ENCODE measurements at places on chromosomes 4 and X.
A peak's percentile ranks its signal among the peaks of the same experiment; 100 is the strongest.

DNA sequence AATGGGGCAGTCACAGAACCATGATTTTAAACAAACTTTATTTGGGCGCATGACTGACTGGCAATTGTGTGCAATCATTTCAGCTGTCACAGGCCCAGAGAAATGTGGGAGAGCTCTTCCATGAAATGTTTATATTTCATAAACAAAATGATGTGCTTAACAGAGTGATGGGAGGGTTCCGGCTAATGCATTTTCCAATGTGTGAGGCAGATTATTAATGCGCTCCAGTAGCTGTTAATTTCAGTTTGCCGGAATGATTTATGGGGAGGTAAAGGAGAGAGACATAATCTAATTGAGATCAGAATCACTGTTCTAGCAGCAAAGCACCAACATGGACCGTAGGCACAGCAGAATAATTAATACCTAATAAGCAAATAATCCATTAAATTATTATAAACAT lies 55.6 kb downstream of the NKX6-1 start:
- DNase-seq: no peak

DNA sequence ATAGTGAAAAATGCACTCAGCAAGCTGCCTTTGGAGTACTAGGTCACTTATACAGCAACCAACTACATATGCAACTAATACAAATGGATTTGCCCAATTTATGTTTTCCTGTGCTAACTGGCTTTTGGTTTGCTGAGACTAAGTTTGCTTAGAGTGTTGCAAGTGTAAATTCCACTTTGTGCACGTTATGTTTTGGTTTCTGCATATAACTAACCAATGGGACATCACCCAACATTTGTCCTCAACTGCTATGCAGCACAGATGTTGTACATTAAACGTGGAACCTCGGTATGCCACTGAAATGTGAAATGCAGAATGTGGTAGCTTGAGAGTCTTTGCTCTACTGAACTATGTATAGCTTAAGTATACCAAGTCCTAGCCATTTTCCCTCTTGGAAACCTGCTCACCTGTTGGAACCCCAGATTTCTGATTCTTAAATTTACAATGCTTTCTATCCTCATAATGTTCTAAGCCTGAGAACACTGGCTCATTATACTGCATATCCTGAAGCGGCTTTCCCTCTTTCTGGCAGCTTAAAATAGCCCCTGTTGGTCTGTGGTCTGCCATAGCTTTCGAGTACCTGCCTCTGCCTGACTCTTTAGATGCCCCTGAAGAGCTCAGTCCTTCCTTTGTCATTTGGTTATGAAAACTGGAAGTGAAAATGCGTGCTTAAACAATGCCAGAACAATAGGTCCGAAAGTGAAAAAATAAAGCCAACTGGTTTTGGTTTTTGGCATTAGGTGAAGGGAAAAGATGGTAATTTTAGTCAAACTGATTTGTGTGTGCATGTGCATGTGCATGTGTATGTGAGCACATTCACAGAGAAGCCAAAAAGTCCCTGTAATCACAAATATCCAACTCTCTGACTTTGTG lies 158.0 kb downstream of the SH2D1A start:
- DNase-seq: no peak

DNA sequence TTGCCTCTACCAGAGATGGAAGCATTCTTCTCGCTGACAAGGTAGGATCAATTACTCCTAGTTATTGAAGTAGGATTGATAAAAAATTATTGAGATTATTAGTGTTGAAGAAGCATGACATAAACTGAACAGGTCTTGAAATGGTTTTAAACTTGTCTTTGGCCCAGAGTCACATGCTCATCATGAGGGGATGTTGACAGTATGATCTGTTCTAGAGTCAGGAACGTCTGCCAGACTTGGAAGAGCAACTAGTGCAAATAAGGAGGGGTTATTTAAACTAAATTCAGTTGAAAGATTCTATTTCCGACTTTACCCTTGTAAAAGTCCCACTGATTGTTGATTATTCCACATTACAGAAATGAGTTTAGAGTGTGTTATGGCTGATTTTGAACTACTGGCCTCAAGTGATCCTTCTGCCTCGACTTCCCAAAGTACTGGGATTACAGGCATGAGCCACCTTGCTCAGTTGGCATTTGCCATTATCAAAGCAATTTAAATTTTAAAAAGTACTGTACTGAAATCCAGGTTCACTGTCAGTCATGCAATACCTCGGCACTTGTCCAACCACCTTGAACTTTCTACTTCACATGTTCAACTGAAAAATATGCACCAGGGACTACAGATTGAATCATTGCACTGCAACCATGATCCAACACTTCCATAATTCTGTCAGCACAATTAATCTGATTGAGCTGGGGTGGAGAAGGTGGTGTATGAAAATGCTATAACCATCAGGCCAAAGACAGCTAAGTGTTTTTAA lies 19.7 kb downstream of the FABP2 start:
- no peak for DNase-seq

DNA sequence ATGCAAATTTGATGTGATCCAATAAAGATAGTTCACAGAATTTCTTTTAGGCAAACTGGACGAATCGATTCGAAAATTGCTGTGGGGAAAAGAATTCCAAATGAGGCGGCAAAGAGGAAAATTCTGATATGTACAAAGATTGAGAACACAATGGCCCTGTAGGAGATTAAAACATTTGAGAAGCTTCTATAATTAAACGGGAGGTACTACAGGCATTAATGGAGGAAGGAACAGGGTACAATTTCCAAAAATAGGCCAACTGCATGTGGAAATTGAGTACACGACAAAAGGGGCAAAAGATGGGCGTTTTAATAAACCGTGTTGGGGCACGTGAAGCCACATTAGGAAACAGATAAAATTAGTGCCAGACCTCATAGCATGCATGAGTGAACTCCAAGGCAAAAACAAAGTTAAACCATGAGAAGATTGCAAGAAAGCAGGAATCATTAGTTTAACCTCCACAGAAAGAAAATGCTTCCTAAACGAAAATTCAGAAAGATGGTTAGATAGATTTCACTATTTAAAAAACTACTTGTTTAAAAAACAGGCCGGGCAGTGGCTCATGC lies 68.4 kb downstream of the DHRSX start:
- DNase-seq: no peak

DNA sequence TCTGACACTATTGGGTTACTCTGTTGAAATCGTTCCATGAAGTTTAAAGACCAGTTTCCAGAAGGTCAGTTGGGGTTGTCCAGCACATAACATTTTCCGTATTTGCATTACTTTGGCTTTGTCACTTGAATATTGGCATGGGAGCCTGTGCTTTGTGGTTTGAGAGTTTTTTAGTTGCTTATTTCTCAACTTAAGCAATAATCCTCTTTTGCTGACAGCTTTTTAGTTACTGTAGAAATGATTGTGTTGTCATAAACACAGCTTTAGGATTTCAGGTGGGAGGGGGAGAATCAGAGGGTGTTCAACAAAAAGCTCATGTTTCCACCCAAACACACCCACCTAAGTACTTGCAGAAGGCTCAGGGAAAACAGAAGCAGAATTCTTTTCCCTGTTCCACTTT lies 210.7 kb upstream of the TLL1 start:
- peak; percentile 77 for DNase-seq

DNA sequence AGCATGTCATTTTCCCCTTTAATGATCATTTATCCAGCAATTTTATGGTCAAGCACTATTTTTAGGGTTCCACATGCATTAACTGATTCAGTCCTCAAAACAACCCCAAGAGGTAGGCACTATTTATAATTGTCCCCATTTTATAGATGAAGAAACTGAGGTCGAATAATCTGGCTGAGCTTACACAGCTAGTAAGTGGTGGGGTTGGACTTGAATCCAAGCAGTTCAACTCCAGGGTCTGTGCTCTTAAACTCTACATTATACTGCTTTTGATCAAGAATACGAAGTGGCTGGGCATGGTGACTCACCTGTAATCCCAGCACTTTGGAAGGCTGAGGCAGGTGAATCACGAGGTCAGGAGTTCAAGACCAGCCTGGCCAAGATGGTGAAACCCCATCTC lies 3.2 kb upstream of the CHRNA9 start:
- no peak for DNase-seq

GRCh38 chrX:154724993-154725756 lies 25.7 kb downstream of the GAB3 start:
- no peak for DNase-seq

GRCh38 chrX:115531818-115532403 lies 29.1 kb upstream of the PLS3 start:
- DNase-seq: no peak

- no peak for DNase-seq
Observed at GRCh38 chr4:9765091-9765490, 16.3 kb upstream of the DRD5 start.

GRCh38 chr4:162140051-162140683 lies 23.6 kb downstream of the FSTL5 start:
- DNase-seq: no peak

GRCh38 chr4:177239878-177240277 lies 69.8 kb upstream of the NEIL3 start:
- DNase-seq: no peak

GRCh38 chr4:132592340-132592739 lies 556.8 kb upstream of the PCDH10 start:
- DNase-seq: no peak

GRCh38 chr4:72858328-72858727 lies 211.2 kb downstream of the COX18 start:
- DNase-seq: no peak

- no peak for DNase-seq
Observed at GRCh38 chrX:47358387-47359065, 11.9 kb upstream of the ZNF157 start.

DNA sequence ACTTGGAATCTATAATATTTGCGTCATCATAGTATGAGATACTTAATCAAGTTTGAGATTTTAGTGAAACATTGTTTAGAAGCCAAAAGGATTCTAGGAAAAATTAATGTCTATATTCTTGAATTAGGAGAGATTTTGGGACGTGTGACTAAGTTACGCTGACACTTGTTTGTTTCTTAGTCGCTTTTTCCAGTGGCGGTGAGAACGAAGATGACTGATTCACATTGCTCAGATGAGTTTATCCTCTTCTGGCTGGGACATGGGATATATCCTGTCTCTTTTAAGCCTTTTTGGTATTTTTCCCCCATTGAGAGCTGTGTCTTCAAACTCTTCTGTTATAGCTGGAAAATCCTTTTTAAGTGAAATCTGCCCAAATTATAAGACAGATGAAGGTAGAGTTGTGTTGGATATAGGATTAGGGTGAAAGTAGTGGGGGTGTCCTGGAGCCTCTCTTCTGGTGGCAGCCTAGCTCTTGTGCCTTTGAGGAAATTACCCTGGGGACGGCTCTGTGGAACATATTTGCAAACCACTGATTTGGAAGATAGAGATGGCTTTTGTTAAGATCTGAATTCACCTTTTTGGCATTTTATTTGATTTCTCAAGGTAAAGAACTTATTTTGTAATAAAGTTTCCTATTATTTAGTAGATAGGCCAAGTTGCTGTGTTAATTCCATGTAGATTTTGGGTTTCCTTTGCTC lies 49.7 kb downstream of the HTT start:
- DNase-seq: no peak

GRCh38 chrX:13658602-13659001 lies 5.7 kb downstream of the TCEANC start:
- no peak for DNase-seq

DNA sequence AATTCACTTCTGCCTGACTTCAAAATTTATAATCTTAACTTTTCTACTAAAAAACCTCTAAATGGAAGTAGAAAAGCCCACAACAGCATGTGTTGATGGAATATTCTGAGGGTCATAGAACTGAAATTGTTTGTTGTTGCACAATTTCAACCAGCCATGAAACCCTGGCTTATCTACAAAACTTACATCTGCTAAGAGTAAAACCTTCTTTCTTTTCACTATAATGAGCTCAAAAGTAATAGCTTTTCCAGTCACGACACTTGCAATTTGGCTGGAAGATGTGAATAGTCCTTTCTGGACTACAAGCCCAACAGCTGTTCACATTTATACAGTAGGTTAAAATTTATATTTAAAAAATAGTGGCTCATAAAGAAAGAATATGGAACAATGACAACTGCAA lies 250.0 kb downstream of the GPAT3 start:
- DNase-seq: peak; percentile 39

GRCh38 chr4:71608678-71609071 lies 175.2 kb downstream of the GC start:
- DNase-seq: no peak

DNA sequence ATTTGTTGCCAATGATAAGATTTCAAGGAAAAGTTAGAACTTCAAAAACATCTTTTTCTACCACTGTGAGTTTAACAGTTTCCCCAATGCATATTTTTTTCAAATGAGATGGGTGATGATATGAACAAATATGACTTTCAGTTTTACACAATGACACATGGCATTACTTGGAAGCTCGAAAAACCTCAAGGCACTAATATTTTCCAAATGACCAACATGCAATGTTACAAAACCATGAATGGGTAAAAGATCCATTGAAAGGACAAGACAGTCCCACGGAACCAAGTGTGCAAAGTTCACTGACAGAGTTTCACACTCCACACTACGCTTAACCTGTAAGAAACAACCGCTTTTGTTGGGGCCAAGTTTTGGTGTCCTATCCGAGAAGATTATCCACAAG lies 84.5 kb downstream of the CD99L2 start:
- no peak for DNase-seq

Data from forelimb muscle (tissue), 1 donor.